ENCODE measurements at places on chromosomes 7 and 10.

- DNase-seq: no peak
These were observed 105.7 kb upstream of the DKK1 start for GRCh38 chr10:52208365-52208764.

- DNase-seq: no peak
These were observed 2.3 kb downstream of the ZC3HAV1L start for GRCh38 chr7:139033346-139034114.

DNA sequence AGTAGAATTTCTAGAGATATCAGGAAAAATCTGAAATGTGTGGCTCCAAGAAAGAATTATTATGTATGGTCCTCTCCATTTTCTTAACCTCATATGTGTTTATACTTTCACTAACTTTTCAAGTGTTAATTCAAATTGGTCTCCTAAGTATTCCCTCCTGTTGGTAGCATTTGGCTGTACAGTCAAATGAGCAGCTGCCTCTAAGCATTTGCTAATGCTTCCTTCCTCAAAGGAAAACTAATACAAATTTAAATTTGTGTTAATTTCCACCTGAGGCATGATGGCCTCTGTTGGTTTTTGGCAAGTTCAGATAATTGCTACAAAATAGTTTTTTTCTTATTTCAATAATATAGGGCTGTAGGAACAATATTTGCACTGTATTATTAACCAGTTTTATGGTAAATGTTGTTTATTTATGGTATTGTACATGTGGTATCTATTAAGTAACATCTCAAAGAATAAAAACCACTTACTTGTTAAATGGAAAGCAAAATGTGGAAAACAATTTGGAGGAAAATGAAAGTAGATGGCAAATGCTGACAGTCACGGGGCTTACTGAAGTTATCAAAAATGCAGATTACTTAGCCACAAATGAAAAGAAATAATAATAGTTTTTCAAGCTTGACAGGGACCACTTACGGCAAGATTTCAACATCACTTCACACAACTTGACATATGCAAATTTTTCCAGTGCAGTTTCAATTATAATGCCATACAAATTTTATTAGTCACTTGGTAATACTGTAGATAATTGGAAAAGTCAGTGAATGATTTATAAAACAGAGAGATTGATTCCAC, 299.3 kb upstream of the MEOX2 start:
- no peak for DNase-seq

GRCh38 chr7:77335581-77335980, 80.6 kb downstream of the GSAP start:
- DNase-seq: no peak

DNA sequence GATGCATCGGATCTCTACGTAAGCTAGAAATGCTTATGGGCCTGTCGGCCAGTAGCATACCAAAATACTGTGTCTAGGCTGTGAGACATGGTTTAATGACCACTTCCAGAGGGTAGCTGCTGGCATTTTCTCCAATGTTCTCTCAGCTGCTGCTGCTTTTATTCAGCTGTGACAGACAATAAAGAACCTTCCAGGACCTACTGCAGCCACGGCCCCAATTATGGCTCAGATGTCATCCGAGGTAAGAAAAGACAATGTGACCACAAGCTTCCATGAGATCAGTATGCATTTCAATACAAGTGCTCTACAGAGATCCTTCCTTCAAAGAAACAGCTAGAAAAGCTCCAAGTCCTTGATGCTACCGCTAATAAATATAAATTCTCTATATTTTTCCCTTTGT, 256.2 kb downstream of the SDHAF3 start:
- DNase-seq: no peak

DNA sequence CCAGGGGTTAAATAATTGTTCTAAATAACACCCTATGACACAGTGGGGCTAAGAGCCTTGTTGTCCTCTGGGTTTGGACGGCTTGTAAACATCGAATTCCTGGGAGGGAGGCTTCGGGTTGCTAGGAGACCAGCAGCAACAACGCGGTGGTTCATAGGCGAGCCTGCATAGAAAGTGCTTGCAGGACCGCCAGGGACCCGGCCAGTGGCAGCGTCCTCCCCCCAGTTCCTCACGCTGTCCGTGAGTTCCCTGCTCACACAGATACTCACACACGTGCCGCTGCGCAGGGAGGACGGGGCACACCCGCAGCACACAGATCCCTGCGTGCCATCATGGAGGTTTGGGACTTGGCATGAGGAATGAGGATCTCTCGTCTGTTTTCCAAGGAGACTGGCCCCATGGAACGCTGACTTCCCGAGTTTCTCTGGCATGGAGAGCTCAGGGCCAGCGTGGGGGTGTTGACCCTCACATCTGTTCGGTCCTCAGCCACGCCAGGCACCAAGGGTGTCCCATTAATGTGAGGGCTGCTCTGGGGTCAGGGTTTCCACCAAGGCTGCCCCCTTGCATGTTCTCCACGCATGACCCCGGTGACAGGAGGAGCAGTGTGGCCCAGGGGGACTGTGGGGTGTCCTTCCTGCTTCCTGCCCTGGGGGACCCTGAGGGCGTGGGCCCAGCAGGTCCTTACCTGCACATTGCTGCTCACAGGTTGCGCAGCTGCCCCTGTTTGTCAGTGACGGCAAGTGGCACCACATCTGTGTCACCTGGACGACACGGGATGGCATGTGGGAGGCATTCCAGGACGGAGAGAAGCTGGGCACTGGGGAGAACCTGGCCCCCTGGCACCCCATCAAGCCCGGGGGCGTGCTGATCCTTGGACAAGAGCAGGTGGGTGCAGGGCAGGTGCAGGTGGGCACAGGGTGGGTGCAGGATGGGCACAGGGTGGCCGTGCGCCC, 9.7 kb downstream of the NPTX2 start:
- DNase-seq: no peak

- DNase-seq: no peak
These were observed 1054.0 kb downstream of the TYW1 start for GRCh38 chr7:68050627-68051026.

DNA sequence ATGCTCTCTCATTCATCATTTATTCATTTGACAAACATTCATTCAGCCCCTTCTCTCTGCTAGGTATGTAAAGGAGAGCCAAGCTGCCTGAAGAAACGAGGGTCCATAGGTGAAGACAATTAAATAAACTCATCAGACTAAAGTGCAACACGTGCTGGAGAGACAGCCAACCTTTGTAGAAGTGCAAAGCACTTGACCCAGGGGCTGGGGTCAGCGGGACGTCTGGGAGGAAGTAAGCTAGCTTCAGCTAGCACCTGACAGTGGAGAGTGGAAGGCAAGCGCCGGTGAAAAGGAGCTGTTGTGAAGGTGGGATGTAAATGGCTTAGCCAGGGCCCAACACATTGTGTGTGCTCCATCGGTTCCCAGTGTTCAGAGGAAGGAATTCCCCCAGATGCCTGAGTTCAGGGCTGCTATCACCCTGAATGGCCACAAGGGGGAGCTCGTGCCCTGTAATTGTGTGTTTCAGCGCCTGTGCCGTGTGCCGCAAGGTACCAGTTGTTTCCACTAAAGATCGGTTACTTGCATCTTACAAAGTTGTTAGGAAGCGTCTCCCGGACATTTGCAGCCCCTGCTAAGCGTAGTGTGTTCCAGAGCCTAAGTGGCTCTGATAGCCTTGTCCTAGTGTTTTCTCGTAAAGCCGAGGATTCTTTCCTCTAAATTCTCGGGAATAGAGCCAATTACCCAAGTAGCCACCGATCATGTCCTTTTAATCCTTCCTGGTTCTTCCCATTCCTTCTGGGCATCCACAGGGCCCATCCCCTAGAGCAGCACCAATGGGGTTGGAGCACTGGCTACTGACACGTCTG, 30.6 kb downstream of the TLX1 start:
- DNase-seq: no peak

- no peak for DNase-seq
These were observed 193.7 kb downstream of the RNLS start for GRCh38 chr10:88389456-88389855.

- no peak for DNase-seq
These were observed 6.9 kb downstream of the PILRA start for GRCh38 chr7:100380196-100380595.

DNA sequence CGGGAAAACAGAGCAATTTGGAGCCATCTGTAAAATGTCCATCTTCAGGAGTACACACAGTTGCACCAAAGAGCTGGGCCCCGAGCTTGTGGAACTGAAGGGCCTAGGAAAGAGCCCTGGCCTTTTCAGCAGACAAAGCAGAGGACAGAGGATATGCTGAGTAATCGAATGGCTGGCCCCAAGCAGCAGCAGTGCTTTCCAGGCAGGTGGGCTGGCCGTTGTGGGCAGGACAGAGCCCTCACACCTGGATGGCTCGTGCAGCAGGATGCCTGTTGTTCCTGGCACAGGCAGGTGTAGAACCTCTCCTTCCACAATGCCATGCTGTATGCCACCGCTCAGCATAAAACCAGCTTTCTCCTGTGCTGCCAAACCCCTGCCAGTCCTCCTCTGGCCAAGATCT, 32.5 kb upstream of the TNS3 start:
- no peak for DNase-seq

GRCh38 chr10:61921143-61921542, 19.6 kb downstream of the ARID5B start:
- no peak for DNase-seq

DNA sequence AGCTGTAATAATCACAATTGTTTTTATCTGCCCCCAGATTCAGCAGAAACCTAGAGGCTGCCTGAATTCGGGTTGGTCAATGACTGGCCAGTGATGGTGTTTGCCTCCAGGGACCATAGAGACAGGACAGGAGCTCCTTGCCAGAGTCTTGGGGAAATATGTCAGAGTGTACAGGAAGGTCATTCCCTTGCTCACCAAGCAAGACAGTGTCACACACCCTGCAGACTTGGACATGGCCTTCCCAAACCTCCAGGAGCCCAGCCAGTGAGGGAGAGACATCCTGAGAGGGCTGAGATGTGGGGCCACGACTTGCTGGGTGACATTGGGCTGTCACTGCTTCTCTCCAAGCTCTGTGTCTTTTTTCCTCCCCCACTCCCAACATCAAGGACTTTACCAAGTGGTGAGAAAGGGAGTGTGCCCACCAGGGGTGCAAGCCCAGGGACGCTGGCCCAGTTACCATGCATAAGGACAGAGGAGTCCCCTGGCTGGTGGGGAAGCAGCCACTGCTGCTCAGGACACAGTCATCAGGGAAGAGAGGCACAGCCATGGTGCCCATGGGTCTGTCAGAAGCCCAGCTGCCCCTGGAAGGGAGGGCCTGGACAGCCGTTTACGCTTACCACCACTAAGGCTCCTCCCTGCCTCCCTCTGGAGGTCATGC, 25.3 kb upstream of the C10orf53 start:
- no peak for DNase-seq

DNA sequence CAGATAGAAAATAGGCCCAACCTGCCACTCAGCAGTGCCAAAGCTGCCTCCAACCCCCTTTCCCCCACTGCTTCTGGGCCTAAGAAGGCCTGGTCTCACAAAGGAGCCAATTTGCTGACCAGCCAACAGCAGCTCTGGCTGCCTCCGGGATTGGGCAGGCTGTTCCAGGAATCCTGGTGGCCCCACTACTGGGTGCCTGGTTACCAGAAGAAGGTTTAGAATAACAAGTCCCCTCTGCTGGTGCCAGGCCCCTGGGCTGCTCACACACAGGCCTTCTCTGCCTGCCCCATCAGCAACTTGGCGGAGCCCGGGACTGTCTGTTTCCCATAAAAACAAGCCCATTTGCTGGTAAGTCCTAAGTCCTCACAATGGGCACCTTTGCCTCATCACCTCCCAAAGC, 1.2 kb downstream of the PHKG1 start:
- no peak for DNase-seq

DNA sequence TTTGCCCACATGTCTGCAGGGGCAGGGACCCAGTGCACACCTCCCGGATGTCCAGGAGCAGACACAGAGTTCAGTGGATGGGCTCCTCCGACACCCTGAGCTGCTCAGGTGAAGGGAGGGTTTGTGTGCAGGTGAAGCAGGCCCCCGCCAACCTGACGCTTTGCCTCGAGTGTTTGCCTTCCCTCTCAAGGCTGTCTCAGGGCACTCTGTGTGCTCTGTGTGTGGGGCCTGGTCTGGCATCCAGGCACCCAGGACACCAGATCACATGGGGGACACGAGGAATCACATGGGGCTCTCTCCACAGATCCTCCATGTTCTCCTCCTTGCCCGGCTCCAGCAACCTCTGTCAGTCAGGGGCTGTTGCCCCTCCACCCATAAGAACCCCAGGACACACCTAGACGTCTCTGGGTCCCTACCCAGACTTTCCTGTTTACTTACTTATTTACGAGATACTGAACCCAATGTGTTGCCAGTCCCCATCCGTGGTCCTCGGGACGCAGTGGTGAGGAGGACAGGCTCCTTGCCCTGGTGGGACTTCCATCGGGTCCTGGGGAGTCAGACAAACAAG, 99.5 kb downstream of the HTR5A start:
- no peak for DNase-seq

DNA sequence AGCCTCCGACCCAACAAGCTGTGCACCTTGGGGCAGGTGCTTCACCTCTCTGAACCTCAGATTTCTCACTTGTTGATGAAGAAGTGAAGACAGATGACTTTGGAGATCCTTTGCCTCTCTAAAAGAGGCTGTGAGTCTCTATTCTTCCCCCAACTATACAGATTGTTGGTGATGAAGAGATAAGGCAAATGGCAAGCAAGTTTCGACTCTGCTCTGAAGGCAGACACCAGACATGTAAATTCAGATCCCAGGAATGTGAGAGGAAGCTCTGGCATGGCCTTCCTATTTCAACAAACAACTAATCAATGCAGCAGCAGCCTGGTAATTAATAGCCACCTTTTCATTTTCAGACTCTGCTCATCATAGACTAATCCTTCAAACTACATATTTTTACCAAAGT, 74.2 kb upstream of the EGR2 start:
- DNase-seq: no peak

DNA sequence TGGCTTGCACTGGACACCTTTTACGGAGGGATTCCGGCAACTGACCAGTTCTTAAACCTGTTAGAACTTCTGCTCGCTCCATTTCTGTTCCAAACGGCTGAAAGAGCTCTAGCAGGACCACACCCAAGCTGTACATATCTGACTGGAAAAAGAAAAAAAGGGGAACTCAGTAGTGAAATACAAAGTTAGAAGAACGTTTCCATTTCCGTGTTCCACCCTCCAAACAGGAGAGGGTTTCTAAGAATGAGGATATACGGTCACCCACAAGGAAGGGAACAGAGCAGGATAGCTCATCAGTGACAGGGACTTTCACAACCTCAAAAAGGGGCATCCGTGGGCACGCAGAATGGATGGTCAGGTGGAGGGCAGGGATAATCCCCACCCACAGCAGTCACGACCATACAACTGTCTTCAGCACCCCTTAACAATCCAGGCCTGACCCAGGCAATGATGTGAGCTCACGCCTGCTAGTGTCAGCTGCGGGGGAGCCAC, 4.3 kb upstream of the ANKRD61 start:
- DNase-seq: no peak

DNA sequence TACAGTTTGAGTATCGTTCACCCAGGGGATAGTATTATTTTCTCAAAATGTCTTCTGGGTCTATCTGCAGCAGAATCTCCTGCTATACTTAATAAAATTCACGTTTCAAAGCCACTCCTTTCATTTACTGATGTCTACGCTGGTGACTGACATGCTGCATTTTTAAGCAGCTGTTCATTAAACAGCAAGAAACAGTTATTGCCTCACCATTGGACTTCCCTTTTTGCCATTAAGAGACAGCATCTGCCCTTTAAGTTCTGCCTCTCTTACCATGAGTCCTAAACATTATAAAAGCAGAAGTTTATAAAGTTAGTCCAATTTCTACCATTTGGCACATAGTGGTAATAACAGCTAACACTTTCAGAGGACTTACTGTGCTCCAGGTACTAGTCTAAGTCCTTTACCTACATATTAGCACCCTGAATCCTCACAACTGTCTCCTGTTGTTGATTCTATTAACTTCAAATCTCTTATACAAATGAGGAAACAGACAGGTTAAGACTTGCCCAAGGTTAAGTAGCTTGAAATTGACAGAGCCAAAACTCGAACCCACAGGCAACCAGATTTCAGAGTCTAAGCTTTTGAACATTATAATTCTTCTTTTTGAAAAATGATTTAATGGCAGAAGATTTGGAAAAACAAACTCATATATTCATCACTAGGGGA, 169.5 kb downstream of the SNX13 start:
- no peak for DNase-seq

All from esophagus squamous epithelium (tissue), 5 donors.